BJ (cell line): ENCODE measurements at places on chromosomes 12 and 14.

GRCh38 chr12:52267266-52267665 is 7.2 kb upstream of the KRT86 start:
- DNase-seq, result no peak

DNA sequence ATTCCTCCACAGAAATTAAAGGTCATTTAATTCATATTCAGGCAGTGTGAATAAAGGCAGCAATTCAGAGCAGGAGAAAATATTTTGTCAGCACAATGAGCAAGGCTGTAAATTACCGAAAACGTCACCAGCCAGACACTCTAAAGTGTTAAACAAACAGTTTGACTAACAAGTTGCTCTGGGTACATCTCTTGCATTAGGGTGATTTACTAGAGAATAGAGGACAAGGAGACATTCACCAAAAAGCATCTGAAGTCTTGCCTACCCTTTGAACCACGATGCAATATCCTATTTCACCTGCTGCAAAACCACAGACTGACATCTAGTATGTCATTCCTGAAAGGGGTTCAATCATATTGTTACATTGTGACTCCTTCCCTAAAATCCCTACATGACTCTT is 27.1 kb upstream of the GPHB5 start:
- DNase-seq, result no peak

- no peak for DNase-seq
These were observed 90.9 kb downstream of the TRAFD1 start for GRCh38 chr12:112216223-112216622.

- DNase-seq, result peak; percentile 50
These were observed 54.0 kb downstream of the CLIP1 start for GRCh38 chr12:122368361-122369073.

DNA sequence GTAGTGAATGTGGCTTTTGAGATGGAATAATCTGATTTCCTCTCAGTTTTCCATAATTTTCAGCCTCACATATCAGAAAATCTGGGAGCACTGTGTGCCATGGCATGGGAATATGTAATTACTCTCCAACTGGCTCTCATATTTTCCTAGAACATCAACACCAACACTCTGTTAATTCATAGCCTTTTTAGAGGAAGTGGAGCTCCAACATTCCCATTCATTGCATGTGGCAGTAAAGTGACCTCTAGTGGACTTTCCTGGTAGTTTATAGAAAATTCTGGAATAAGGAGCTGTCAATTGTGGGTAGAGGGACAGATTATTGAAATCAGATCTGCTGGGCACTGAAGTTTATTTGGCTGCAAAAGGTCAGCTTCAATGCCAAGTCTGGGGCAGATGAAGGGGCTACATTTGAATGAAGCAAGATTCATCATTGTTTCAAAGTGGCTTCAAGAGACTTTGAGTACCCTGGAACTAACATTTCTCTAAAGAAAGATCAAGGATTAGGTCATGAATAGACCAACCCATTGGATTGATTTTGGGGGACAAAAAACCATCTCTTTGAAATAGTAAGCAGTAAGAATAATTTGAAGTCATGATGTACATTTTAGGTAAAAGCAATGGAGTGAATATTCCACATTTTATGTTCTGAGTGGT is 23.6 kb upstream of the USP44 start:
- DNase-seq, result no peak

DNA sequence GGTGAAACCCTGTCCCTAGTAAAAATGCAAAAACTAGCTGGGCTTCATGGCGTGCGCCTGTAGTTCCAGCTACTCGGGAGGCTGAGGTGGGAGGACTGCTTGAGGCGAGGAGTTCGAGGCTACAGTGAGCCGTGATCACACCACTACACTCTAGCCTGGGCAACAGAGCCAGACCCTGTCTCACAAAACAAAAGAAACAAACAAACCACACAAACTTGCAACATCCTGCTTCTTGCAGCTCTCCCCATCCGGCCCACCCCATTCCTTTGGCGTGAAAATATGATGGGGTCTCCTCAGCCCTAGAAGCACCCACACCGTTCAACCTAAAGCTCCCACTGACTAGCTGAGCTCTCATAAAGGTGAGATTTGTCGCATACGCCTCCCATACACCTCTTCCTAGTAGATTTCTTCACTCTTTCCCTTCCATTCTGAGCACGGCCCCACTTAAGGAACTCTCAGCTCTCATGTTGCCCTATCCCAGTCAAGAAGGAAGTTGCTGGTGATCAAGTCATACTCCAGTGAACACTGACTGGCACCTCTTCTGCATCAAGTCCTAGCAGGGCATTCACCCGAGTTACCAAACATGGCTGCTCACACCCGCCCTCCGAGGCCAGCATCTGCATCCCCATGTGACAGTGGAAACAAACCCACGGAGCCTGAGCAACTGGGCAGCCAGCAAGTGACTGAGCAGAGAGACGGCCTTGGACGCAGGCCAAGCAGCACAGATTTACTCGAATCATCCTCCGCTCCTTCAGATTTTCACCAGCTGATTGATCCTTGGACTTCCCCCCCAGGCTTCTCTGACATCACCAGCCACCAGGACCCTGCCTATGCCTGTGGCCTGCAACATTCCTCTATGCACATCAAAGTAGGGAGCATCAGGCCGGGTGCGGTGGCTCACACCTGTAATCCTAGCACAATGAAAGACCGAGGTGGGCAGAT is 18.9 kb upstream of the CD27 start:
- DNase-seq, result no peak

DNA sequence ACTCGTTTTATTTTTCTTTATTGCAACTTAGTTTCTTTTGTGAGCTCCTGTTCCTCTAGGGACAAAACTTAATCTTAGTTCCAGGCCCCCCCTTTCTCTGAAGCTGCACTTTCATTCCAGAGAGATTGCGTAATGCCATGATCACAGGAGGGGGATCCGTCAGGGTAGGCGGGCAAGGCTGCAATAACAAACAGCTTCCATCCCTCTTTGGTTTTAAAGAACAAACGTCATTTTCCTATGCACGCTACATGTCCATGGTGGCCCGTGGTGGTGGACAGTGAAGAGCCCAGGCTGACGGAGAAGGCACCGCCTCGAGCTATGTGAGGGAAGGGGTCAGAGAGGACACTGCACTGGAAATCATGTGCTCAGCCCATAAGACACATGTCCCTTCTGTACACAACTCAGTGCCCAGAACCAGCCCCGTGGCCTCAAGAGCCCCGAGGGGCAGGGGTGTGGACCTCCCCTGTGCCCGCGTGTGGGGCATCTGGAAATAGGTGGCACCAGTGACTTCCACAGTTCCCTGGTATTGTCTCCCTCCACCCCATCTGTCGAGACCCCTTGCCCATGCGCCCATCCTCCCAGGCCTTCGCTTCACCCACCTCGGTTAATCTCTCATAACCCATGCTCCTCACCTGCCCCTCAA is 161.4 kb downstream of the ADGRD1 start:
- no peak for DNase-seq

DNA sequence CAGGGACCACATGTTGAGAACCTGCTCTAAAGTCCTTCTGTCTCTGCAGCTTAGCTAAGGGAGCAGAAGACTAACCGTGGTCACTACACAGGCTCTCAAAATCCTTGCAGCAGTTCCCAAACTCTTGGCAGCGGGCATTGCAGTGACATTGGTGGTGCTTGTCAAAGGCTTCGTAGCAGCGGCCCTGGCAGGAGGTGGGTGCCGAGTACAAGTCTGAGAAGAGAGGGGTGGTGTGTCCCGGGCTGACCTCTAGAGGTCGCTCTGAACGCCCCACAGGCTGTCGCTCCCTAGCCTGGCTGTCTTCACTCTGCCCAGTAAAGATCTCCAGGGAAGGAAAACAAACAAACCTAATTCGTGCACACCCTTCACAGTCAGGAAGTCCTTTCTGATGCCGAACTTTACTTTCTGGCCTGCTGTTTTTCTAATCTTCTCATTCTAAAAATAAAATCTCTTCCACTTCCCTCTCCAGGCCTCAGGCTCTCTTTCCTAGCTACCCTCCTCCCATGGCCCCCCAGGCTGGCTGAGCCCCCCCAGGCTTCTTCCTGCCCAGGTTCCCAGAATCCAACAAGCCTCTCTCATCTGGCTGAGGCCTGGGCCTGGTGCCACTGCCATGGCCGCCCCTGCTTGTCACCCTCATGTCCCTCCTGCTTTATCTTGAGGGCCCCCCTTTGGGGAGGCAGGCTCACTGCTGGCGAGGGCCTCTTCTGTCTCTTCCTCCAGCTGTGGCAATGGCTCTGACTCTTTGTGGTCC is 7.7 kb downstream of the ENDOU start:
- DNase-seq, result no peak
